ENCODE measurements at places on chromosomes 11 and 22. TPM values are rescaled to one million over a fixed set of nuclear protein-coding genes. Genes with fewer than 3 reads are reported as not detected.

DNA sequence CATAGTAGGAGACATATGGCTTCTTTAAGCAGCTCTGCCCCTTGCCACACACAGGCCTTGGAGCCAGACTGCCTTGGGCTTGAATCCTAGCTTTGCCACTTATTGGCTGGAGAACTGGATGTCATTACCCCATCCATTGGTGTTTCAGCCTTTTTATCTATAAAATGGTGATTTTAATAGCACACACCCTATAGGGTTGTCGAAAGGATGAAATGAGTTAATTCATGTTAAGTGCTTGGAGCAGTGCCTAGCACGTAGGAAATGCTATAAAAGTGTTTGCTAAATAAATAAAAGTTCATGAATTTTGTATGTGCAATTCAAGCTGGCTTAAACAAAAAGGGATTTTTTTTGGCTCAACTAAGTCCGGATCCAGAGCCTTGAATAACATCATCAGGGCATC, 120.7 kb downstream of the TIMP3 start:
- DNase-seq, result no peak

DNA sequence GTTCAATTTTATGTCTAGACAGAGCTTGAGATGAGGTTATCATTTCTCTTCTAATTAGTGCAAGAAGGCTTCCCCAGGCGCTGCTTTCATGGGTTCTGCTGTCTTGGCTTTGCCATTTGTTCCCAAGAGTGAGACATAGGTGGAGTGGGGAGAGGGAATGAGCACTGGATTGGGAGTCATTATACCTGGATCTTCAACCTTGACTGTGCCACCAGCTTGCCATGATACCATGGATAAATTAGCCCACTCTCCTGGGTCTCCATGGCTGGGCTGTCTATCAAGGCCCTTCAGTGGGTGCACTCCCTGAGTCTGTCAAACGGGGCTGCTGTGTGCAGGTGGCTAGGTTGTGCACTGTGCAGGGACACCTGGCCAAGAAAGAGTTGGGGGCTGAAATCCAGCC, 15.6 kb upstream of the NECTIN1 start:
- peak; percentile 47 for DNase-seq

DNA sequence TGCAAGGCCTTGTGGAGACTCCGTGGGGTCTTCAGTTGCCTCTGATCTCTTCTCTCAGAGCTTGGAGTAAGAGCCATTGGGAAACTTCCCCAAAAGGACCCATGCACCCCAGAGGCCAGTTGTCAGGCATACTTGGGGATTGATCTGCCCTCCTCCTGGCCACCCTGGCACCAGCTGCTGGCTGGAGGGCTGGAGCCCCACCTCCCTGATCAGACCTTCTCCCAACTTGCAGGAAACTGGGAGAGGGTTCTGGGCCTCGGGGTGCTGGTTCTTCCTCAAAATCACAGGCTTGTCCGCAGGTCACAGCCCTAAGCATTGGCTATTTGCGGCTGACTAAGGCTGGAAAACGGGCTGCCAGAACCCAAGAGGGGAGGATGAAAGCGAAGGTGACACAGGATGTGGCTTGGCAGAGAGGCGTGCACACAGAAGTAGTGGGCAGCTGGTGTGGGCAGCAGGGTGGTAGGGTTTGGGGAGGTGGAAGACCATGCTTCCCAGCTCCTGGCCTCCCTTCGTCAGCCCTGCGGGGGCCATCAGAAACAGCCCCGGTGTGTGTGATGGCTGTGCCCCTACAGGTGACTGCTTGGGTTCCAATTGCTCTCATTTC, 1.3 kb upstream of the DGKZ start:
- DNase-seq, result peak; percentile 81

DNA sequence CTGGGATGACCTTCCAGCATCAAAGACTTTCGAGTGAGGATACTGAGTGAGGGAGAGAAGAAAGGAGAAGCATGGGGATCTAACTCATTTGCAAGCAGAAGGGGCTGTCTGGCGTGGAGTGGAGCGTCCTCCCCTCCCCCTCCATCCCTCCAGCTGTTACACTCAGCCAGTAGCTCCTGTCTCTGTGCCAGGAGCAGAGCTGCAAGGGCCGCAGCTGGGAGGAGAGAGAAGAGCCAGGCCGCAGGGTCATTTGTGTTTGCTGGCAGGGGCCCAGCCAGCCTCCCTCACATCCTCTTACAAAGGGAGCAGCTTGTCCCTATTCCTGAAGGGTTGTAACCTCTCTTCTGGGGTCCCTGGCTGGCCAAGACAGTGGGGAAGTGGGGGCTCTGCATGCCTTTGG, 57.9 kb downstream of the NECTIN1 start:
- peak; percentile 91 for DNase-seq

GRCh38 chr11:59573216-59573615, 42.4 kb downstream of the OSBP start:
- peak; percentile 76 for DNase-seq

DNA sequence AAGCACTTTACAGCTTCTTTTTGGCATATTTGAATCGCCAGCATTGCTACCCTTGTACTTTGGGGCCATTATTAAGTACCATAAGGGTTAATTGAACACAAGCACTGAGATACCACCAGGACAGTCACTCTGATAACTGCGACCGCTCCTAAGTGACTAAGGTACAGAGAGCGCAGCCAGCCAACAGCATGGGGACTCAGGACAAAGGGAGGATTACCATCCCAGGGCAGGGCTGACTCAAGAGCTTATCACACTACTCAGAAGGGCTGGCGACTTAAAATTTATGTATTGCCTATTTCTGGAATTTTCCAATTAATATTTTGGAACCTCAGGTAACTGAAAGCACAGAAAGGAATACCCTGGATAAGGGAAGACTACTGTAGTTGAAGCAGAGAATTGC, 479 bp downstream of the ZNF280A start:
- DNase-seq, result no peak

DNA sequence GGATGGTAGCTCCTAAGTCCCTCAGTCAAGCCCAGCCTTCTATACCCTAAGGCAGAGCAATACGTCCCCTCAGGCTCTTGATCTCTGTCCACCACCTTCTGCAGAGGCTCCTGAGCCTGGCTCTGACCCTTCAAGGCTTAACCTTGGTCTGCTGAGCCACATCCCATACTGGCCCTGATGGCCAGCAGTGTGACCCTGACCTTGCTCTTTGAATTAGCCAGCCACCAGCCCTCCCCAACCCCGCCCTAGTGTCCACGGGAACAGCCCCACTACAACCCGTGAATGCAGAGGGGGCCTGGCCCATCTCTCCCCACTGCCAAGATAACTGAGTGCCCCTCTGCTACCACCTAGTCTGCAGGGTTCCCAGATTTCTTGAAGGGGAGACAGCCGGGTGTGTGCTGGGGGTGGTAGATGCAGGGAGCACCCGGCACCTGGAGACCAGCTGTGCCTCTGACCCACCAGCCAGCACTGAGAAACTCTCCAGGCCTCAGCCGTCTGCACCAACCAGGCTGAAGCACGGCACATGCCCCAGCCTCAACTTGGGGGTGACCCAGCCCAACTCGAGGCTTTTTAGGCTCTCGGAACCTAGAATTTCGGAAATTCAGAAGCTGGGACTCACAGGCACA, 6.2 kb downstream of the ARAP1 start:
- DNase-seq, result peak; percentile 76

DNA sequence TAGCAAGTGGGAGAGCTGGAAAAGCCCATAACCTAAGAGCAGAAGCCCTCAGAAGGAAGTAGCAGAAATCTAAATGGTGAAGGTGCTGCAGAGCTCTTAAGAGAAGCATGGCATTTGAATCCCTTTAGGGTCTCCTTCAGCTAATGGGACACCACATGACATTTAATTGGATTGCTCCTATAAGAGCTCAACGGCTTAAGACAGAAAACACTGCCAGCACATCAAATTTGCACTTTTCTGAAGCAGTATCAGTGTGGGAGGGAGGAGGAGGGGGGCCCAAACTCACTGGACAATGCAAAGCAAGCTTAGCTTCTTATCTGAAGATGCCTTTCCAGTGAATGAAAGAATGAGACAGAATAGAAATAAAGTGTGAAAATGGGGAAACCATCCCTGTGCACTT, 287.9 kb upstream of the MTNR1B start:
- no peak for DNase-seq

- peak; percentile 74 for DNase-seq
These were observed 7.5 kb upstream of the NLRP6 start for GRCh38 chr11:270451-271318.

DNA sequence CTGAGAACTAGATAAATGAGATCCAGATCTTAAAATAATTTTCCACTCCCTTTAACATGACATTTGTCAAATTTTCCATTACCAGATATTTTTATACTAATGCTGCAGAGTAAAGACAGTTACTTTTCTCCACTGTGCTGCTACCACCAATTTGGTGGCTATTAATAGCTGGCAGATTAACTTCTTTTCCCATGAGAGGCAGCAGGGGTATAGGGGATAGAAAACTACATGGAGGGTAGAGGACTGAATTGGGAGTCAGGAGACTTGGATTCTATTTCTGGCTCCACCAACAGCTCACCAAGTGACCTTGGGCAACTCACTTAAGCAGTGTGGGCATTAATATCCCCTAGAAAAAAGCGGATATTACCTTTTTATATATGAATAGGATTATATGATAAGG, 69.2 kb downstream of the KIF18A start:
- no peak for DNase-seq

- no peak for DNase-seq
These were observed 193.0 kb upstream of the SNX19 start for GRCh38 chr11:131109257-131109656.

DNA sequence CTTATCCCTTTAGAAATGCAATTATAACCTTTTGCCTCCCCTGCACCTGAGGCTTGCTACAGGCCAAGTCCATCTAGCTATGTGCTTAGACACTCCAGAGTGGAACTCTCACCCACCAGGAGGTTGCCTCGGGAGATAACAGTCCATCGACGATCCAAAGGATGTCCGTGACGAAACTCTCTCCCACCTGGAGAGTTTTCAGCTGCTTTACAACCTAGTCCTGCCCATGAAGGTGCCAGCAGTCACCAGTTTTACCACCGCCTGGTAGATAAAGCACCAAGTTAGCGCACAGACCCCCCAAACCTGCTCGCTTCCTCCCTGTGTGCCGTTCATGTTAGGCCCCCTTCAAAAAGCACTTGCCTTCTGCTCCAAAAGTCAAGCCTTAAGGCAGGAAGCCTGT, 53.1 kb upstream of the SHISAL1 start:
- DNase-seq, result no peak

- no peak for DNase-seq
These were observed 58.1 kb downstream of the P4HA3 start for GRCh38 chr11:74253361-74253760.

DNA sequence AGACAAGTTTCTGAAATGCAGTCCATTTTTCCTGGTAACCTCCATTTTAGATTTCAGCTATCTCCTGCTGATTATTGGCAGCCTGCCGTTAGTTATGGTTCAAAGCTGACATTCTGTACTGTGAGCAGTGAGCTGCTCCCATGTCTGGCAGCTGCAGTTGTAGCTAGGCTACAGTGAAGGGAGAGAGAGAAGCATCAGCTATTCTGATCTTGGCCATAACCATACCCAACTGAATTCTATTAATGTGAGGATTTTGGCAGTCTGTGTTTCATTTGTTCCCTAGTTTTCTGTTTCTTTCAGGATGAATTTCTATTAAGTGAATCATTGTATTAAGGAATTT, 33.4 kb downstream of the SIK2 start:
- DNase-seq, result no peak

GRCh38 chr11:75475767-75476650, 43.0 kb upstream of the KLHL35 start:
- peak; percentile 86 for DNase-seq

- no peak for DNase-seq
These were observed 44.1 kb upstream of the GCAT start for GRCh38 chr22:37763652-37764051.

GRCh38 chr11:127627629-127628457, 627.3 kb upstream of the KIRREL3 start:
- DNase-seq, result no peak

GRCh38 chr22:50258361-50259292, 2.9 kb downstream of the MAPK12 start:
- DNase-seq, result no peak

- peak; percentile 83 for DNase-seq
These were observed at the start of gene JHY for GRCh38 chr11:122882189-122882856. TSS of gene JHY (plus strand) at chr11:122882759. CDS start at chr11:122885850, 3,091 bp downstream.

GRCh38 chr22:42365111-42365865, 66.9 kb downstream of the NFAM1 start:
- no peak for DNase-seq

DNA sequence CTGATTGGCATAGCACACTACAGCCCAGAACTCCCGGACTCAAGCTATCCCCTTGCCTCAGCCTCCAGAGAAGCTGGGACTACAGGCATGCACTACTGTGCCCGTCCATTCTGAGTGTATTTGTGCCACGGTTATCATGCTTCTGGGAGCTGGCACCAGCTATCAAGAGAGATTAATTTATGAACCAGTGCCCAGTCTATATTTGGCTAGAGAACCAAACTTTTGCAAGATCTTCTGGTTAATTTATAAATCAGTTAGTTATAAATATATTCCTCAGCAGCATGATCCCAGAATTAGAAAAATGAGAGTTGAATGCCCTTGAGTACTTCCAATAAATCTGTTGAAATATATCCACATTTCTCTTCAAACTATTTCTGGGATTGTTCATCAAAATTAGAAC, 67.5 kb upstream of the OR5AN1 start:
- DNase-seq, result no peak

- peak; percentile 10 for DNase-seq
These were observed 21.6 kb downstream of the IMMP1L start for GRCh38 chr11:31487848-31488247.

- DNase-seq, result peak; percentile 69
These were observed 13.1 kb downstream of the HINFP start for GRCh38 chr11:119134389-119134978.

- DNase-seq, result no peak
These were observed 367.9 kb downstream of the MN1 start for GRCh38 chr22:27433585-27434190.

GRCh38 chr22:49873228-49873940, 19.7 kb downstream of the ZBED4 start:
- DNase-seq, result no peak

The OR51I2 gene
- not detected for total RNA-seq

The KRTAP5-7 gene
- total RNA-seq, result 0.59 TPM

The NFAM1 gene
- total RNA-seq, result under 0.01 TPM

The GTSE1 gene
- total RNA-seq, result 1.8 TPM

The NCF4 gene
- 0.36 TPM for total RNA-seq

The TEX54 gene
- total RNA-seq, result not detected

The SOX6 gene
- 3.2 TPM for total RNA-seq

The SLC5A1 gene
- total RNA-seq, result not detected

The OR2AT4 gene
- total RNA-seq, result not detected

The SMIM35 gene
- total RNA-seq, result not detected

The A4GALT gene
- 19.9 TPM for total RNA-seq

The JOSD1 gene
- total RNA-seq, result 86.1 TPM

The CCDC81 gene
- 0.36 TPM for total RNA-seq

The RAB3IL1 gene
- total RNA-seq, result 20.3 TPM

The TCN2 gene
- 18.8 TPM for total RNA-seq

The SMTN gene
- total RNA-seq, result 31.5 TPM

The MPZL3 gene
- total RNA-seq, result 1.8 TPM

The PAMR1 gene
- total RNA-seq, result 60.7 TPM

The MYOD1 gene
- not detected for total RNA-seq

The SPINDOC gene
- 17.7 TPM for total RNA-seq

The HEPHL1 gene
- total RNA-seq, result not detected
